NCI-H1694 treated with DMSO at 0.1 percent for 48 hours (cell line): ENCODE measurements at places on chromosomes 7 and 10.
A peak's percentile ranks its signal among the peaks of the same experiment; 100 is the strongest.

GRCh38 chr7:36605261-36606051 is 118.8 kb downstream of the AOAH start:
- peak; percentile 39 for DNase-seq

DNA sequence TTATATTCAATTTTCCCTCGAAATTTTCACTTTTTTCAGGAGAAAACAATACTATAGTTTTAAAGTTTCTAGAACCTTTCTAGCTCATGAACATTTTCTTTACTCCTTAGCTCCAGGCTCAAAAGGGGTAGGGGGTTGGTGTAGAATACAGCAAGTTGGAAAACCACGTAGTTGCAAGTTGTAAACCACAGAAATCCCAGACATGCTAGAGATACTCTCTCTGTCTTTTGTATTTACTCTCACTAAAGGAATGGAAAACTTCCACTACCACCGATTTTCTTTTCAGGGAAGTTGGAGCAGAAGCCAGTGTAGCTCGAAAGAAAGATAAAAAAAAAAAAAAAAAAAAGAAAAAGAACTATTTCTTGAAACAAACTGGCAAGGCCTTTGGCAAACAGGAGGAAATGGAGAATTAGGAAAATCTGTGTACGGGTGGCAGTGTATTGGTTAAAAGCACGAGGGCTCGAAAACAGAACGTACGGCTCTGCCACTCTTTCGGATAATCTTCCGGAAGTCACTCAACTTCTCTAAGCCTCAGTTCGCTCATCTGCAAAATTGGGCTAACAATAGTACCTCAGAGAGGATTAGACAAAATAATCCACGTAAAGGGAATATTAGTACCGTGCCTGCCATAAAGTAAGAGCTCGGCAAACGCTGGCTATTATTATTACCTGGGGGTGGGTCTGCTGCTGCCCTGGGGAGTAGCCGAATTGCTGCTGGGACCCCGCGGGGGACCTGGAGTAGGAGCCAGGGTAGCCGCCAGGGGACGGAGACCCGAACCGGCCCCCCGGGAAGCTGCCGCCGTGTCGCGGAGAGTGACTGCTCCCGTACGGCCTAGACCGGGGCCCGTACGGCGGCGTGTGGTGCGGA is 628 bp downstream of the MPLKIP start:
- DNase-seq: no peak

DNA sequence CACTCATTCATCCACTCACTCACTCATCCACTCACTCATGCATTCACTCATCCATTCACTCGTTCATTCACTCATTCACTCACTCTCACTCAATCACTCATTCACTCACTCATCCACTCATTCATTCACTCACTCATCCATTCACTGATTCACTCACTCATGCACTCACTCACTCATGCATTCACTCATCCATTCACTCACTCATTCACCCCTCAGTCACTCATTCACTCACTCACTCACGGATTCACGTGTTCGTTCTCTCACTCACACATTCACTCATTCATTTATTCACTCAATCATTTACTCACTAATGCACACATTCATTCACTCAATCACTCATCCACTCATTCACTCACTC is 73.4 kb downstream of the CARD11 start:
- DNase-seq: no peak

DNA sequence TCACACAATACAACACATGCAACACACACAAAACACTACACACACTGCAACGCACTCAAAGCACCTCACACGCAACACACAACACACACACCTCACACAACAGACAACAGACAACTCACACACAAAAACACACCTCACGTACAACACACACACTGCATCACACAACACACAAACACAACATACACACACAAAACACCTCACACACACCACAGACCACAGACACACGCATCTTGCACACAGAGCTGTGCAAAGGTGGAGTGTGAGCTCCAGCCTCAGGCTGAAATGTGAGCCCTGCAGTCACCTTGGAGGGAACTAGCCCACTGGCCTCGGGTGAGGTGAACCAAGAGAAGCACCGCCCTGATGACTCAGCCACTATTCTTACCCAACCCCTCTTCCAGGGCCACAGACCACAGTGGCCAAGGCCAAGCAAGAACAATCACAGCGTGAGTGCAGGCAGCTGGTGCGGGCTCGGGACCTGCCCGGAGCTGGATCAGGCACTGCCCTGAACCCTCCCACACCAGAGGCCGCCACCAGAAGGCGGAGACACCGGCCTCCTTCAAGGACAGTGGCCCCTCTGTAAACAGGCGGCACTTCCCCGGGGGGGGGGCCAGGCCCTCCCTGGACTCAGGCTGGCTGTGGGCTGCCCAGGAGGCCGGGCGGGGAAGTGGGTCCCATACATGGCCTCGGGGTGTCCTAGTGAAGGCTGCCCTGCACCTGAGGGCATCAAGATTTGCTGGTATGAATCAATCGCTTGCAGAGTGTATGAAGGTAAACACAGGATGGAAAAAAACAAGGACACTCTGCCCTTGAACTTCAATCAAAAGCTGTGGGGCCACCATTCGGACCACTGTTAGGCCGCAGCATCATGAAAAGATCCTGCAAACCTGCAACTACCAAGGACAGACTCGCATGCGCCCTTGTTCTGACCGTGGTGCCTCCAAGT is 106.7 kb downstream of the TNS3 start:
- no peak for DNase-seq
